ENCODE measurements at places on chromosomes 7 and 10. TPM values are rescaled to one million over a fixed set of nuclear protein-coding genes. Genes with fewer than 3 reads are reported as not detected.

MOSPD3 gene
- 10.3 TPM for total RNA-seq

MAPK8 gene
- total RNA-seq = 17.4 TPM

PRR15 gene
- 1.1 TPM for total RNA-seq

IKZF5 gene
- total RNA-seq = 7.4 TPM

PRKCQ gene
- total RNA-seq = 3.4 TPM

WDR86 gene
- total RNA-seq = 1.4 TPM

ITPRID1 gene
- 0.72 TPM for total RNA-seq

CAMK2B gene
- total RNA-seq = 0.92 TPM

TAS2R41 gene
- not detected for total RNA-seq

CPXM2 gene
- 2.3 TPM for total RNA-seq

CEP55 gene
- total RNA-seq = 0.94 TPM

TEX36 gene
- not detected for total RNA-seq

LMOD2 gene
- not detected for total RNA-seq

LDB3 gene
- total RNA-seq = 0.14 TPM

PPP1R17 gene
- not detected for total RNA-seq

TUBAL3 gene
- not detected for total RNA-seq

OPN1SW gene
- total RNA-seq = not detected

CFAP46 gene
- total RNA-seq = 0.66 TPM
